ENCODE measurements at places on chromosomes 12 and 14.

DNA sequence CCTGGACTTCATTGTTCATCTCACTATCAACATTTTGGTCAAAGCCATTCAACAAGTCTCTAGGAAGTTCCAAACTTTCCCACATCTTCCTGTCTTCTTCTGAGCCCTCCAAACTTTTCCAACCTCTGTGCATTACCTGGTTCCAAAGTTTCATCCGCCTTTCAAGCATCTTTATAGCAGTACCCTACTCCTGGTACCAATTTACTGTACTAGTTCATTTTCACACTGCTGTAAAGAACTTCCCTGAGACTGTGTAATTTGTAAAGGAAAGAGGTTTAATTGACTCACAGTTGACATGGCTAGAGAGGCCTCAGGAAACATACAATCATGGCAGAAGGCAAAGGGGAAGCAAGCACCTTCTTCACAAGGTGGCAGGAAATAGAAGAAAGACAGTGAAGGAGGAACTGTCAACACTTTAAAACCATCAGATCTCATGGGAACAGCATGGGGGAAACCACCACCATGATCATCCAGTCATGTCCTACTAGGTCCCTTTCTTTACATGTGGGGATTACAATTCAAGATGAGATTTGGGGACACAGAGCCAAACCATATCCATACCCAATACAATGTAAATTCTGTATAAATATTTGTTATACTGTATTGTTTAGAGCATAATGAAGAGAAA is 109.7 kb downstream of the C12orf75 start:
- DNase-seq = no peak

GRCh38 chr14:84036840-84037239 is 1493.1 kb upstream of the FLRT2 start:
- no peak for DNase-seq

DNA sequence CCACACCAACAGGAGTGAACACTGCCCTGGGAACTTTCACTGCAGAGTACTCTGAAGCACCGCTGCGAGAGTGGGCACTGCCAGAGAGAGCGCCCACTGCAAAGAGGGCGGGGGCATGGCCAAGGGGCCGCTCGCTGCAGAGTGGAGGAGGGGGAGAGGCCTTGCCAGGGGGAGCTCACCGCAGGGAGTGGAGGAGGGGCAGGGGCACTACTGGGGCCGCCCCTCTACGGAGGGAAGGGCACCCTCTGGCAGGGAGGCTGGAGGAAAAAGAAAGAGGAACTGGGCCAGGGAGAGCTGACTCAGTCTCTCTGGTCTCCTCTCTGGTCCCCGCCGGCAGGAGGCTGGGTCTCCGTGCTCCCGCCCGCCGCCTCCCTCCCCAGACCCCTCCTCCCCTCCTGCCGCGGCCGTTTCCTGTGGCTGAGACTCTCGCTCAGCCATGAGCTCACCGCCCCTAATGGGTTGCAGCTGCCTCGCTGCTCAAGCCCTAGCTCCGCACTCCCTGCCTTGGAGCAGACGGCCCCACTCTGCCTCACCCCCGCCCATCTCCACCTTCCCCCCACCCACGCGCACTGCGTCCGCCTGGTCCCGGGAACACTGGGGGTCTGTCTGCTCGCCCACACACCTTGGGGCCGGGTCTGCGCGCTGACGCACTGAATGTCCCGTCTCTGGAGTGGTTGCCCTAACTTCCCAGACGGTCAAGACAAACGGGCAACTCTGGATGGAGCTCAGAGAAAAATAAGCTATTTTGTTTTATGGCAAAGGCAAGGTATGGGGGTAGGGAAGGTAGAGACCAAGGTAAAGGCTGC is 1.3 kb downstream of the ARHGEF40 start:
- peak; percentile 69 for DNase-seq

DNA sequence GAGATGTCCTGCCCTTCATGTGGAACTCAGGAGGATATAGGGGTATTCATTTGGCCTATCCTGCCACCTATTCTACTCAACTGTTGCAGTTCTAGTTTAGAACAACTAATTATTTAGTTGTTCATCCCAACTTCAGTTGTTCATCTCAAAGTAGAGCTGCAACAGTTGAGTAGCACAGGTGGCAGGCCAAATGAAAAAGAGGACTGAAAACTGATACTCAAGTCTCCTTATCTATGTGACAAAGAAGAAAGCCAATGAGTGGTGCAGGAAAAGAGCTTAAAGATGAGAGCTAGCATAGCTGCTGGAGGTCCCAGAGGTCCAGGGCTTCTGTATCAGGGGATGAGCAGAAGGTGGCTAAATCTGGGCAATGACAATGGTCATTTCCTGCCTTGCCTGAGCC is 148.9 kb upstream of the KITLG start:
- no peak for DNase-seq

- DNase-seq = no peak
Observed at GRCh38 chr12:49231878-49232655, 32.8 kb upstream of the TUBA1C start.

- no peak for DNase-seq
Observed at GRCh38 chr12:13175499-13175898, 21.0 kb upstream of the EMP1 start.

- DNase-seq = peak; percentile 14
Observed at GRCh38 chr14:64501411-64502171, 2.0 kb downstream of the ZBTB25 start.

DNA sequence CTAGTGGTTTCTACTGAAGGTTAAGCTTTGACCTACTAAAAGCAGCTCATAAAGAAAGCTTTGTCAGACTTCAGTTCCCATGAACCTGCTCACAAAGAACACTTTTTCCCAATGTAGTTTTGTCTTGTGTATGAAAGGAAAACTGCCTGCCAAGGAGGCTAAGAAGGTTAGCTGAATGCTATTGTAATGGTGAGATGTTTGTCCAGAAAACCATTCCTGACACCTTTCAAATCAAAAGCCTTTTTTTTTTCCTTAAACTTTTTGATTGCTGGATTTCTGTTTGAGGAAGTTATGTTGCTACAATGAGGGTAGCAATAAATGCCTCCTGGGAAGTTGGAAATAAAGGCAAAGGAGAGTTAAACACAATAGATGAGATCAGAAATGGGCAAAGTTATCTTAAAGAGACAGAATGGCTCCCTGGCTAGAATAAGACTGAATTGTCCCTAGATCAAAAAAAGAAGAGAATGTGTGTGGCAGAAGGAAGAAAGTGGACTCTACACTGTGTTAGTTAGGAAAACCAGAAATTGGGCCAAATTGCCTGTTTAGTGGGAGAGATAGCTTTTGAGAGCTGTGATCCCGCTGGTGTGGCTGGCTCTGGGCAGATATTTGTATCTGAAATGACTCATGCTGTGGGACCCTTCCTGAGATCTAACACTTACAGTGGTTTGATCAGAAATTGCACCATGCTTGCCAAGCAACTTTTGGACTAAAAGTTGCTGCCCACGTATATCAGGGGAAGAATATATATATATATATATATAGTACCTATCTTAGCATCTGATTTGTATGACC is 27.5 kb downstream of the TECPR2 start:
- DNase-seq = no peak

- DNase-seq = no peak
Observed at GRCh38 chr12:129119537-129119936, 266.3 kb downstream of the GLT1D1 start.

DNA sequence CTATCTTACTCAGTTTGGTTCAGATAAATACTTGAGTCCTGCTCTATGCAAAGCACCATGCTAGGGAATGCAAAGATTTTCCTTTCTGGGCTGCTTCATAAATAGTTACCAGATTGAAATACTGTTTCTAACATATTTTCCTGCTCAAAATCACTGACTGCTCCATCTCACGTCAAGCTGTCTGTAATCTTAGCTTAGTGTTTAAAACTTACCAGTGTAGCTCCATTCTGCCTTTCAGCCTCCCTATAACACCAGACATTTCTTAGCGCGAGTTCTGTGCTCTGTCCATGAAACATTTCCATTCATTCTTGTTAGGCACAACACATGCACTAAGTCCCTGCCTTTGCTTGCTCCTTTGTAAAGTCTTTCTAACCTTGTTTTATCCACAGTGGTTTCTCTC is 129.4 kb downstream of the NPAS3 start:
- no peak for DNase-seq

DNA sequence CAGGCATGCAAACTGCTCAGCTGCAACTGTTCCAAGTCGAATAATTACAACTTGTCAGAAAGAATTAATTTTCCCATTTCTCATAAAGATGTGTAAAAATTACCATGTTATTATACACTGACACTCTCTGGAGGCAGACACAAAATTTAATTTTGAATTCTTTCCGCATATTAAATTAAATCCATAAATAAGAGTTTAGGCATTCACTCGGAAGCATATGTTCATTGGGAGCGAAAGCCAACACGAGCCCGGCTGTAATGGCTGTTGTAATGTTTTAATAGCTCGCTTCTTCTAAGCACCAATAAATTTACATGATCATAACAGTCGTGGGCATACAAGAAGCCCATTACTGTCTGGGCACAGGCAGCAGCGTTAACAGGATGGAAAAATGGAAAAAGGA is 189.6 kb upstream of the SOX5 start:
- no peak for DNase-seq

DNA sequence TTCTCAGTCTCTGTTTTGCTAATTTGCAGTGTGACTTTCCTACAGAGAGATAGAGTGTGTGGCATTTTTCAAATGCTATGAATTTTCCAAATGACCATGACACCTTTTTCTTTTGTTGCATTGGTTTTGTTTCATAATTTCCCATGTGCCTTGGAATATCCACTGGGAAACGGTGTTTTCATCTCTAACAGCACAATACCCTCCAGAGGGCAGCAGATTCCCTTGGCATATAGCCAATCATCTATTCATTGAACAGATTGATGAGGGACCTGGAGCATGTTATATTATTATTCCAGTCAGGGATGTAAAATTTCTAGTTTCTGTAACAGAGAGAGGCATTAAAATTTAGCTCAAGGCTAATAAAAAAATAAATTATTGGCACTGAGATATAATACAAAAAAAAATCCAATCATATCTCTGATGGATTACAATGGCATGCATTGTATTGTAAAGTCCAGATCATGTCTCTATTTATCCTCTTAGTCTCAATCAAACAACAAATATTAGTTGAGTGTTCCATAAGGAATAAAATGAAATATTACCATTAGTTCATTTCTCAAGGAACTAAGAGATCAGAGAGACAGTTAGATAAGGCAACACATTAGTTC is 29.6 kb upstream of the NTN4 start:
- DNase-seq = peak; percentile 17

GRCh38 chr14:91372671-91373495 is 44.7 kb downstream of the CCDC88C start:
- peak; percentile 69 for DNase-seq

DNA sequence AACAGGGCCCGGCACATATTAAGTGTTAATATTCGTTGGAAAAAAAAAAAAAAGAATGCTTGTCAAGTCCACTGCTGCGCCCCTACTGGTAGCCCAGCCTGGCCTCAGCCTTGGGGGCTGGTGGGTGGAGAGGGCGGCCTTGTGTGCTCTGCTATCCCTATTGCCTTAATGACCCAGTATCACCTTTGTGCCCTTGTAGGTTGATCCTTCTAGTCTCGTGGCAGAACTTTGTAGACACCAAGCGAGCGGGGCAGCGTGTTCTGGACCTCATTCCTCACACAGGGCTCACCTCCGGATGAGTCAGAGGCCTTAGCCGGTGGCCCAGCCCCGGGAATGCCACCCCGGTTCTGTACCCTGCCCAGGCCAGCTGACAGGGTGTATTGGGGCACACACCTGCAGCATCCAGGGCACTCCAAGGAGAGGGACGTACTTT is 1.8 kb upstream of the RCOR1 start:
- no peak for DNase-seq

DNA sequence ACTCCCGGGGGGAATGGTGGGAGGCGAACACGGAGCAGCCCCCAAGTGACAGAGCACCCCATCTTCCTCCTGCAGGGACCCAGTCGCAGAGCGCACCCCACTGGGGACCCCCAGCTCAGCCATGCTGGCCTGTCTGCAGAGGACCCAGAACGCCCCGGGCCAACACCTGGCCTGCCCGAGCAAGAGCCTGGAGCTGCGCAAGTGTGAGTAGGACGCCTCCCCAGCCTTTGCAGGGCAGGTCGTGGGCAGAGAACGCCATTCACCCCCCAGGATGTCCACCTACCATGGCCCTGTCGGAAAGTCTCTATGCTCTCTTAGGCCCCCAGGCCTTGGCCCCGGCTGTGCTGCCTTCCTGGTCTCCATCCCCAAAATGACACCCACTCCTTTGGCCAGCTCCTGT is 30.4 kb downstream of the FAM222A start:
- no peak for DNase-seq

DNA sequence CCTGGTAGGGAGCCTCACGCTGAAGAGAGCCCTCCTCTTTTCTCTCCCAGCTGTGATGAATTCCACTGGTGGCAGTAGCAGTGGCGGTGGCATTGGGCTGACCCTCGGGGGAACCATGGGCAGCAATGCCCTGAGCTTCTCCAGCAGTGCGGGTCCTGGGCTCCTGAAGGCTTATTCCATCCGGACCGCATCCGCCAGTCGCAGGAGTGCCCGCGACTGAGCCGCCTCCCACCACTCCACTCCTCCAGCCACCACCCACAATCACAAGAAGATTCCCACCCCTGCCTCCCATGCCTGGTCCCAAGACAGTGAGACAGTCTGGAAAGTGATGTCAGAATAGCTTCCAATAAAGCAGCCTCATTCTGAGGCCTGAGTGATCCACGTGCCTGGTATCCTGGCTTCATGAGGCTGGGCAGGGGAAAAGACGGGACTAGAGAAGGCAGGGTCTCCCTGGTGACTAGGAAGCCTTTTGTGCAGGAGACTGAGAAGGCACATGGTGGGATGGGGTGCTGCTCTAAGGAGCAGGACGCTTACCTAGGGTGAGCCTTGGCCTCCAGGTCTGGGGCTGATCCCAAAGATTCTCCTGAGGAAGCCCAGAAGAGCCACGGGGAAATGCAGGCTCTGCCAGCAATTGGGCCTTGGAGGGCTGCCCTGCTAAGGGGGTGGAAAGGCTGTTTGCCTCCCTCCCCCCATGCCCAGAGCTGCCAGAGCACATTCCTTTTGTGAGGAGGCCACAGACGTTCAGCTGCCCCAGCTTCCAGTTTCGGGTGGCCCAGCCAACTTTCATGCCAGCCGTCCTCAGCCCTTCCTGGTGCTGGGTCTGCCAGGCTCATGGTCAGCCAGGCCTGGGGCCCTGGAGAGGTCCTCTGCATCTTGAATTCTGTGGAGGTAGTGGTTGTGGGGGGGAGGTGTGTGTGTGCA is 15.8 kb downstream of the KRT7 start:
- no peak for DNase-seq

GRCh38 chr12:19810213-19810612 is 370.9 kb downstream of the AEBP2 start:
- no peak for DNase-seq

GRCh38 chr14:41899416-41899815 is 292.7 kb downstream of the LRFN5 start:
- no peak for DNase-seq

GRCh38 chr14:72552236-72552635 is 341.7 kb downstream of the DPF3 start:
- DNase-seq = no peak

GRCh38 chr12:25458047-25458552 is 95.0 kb downstream of the LMNTD1 start:
- no peak for DNase-seq

DNA sequence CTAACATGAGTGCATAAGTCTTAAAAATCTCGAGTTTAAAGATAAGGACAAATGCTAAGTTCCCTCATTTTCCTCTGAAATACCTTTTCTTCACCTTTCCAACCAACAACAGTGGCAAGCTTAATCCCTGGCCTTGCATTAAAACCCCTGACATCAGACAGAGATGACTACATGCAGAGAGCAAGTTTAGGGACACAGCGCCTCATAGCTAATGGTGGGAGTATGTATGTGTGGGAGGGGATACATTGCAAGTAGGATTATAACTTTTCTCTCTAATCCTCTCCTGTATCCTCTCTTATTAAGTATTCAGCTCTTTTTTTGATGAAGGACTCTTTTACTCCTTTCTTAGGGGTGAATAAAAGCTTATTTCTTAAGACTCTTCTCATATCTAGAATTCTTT is 547.1 kb downstream of the CCER1 start:
- DNase-seq = no peak

Measured in CD4-positive, alpha-beta T cell treated with Interleukin-17A for 4 hours (primary cell).